IMR-90 (cell line): ENCODE measurements at places on chromosomes 1 and 21.

GRCh38 chr1:236753516-236753915 lies 41.6 kb upstream of the MTR start:
- DNase-seq: peak; percentile 21

GRCh38 chr1:2988256-2988655 lies 33.0 kb upstream of the ACTRT2 start:
- DNase-seq: no peak

DNA sequence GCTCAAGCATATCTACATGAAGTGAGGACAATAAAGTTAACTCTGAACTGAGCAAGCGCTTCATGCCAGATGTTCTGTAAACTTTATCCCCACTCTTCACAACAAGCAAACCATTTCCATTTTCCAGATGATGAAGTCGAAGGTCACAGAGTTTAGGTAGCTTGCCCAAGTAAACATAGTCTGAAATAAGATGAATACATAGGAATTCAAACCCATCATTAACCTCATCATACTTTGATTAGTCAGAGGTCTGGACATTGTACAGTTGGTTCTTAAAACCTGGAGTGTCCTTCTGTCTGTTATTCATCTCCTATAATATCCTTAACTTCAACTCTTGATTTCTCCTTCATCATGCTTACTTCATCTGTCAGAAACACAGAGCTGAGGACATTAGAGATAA lies 180.3 kb upstream of the C8B start:
- DNase-seq: peak; percentile 6

DNA sequence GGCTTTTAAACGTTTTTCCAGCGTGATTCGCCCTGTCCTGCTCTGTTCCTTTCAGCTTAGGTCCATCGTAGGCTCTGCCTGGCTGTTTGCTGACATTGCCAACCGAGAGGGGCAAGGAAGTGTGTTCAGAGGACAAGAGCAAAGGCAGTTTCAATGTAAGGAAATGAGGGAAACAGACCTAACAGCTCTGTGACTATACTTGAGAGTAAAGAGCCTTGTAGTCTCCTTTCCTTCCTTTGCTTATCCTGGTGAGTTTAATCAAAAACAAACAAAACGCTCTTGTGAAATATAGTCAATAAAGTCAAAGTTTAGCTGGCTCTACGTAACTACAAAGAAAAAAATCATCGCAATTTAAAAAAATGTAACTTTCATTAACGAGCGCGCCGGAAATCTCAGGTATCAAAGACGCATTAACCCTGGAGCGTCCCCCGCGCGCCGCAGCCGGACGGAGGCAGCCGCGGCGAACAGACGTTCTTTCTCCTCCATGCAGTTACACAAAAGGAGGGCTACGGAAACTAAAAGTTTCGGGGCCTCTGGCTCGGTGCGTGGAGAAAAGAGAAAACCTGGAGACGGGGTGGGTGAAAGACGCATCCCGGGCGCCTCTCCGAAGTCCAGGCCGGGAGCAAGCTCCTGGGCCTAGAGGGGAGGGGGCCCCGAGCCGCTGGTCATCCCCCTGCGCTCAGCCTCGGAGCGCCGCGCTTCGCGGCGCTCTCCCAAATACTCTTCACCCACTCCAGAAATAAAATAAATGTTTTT lies 617 bp upstream of the ADGRL2 start:
- DNase-seq: peak; percentile 66

DNA sequence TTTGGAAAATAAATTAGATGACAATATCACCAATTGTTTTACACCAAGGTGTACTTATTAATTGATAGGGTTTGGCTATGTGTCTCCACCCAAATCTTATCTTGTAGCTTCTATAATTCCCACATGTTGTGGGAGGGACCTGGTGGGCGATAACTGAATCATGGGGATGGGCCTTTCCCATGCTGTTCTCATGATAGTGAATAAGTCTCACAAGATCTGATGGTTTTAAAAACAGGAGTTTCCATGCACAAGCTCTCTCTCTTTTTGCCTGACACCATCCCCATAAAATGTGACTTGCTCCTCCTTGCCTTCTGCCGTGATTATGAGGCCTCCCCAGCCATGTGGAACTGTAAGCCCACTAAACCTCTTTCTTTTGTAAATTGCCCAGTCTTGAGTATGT lies 131.0 kb upstream of the LMO4 start:
- DNase-seq: no peak
